A549 treated with Mapracorat at 1 μM for 4 hours (cell line): ENCODE measurements at places on chromosomes 6 and 20. TPM values are rescaled to one million over a fixed set of nuclear protein-coding genes. Genes with fewer than 3 reads are reported as not detected.

The COQ3 gene
- total RNA-seq = 9.4 to 12.6 TPM (median 11.5 TPM) in 5 replicates

The C20orf141 gene
- total RNA-seq = 0.39 to 0.49 TPM in 2 of 5 replicates, not detected in the others

The TFAP2C gene
- total RNA-seq = 13.1 to 15.0 TPM (median 13.5 TPM) in 5 replicates

The MRAP2 gene
- total RNA-seq = 1.2 to 2.0 TPM (median 1.7 TPM) in 5 replicates

The PRKN gene
- 0.07 TPM in 2 of 5 replicates, not detected in the others for total RNA-seq

The ACSS1 gene
- total RNA-seq = 11.5 to 17.1 TPM (median 15.7 TPM) in 5 replicates

The CPNE5 gene
- total RNA-seq = 0.06 to 0.20 TPM (median 0.12 TPM) in 5 replicates

The PACRG gene
- total RNA-seq = 0.13 TPM in 1 of 5 replicates, not detected in the others

The FAM83D gene
- total RNA-seq = 55.3 to 72.1 TPM (median 65.2 TPM) in 5 replicates
